ENCODE measurements at places on chromosomes 1 and 21.

DNA sequence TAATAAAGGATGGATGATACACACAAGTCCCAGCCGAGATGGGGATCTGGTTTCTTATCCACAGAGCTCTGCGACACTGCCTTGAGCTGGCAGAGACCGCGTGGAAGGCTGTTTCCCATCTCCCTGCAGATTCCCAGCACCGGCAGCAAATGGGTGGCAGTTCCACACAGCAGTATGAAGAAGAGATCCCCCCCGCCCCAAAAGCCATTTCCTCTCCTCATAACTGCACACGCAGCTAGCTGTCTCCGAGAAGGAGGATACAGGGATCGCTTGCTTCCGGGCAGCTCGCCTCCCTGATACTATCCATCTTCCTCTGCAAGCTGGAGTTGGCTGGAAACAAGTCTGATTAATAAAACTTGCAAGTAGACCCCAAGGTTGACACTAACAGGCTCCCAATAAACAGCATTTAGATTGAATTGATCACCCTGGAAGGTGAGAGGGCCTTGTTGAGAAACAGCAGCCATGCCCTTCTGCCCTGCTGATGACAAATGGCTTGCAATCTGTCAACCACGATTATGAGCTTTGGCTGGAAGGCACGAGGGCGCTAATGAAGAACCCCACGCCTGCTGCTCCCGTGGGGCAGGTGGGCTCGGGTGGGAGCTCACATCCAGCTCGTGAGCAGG, 642.3 kb downstream of the AJAP1 start:
- DNase-seq = no peak

GRCh38 chr1:193402037-193402436, 215.6 kb upstream of the B3GALT2 start:
- no peak for DNase-seq

GRCh38 chr1:27099135-27099586, 55.8 kb downstream of the SLC9A1 start:
- DNase-seq = no peak

GRCh38 chr1:225544263-225544662, 108.7 kb downstream of the ENAH start:
- no peak for DNase-seq

DNA sequence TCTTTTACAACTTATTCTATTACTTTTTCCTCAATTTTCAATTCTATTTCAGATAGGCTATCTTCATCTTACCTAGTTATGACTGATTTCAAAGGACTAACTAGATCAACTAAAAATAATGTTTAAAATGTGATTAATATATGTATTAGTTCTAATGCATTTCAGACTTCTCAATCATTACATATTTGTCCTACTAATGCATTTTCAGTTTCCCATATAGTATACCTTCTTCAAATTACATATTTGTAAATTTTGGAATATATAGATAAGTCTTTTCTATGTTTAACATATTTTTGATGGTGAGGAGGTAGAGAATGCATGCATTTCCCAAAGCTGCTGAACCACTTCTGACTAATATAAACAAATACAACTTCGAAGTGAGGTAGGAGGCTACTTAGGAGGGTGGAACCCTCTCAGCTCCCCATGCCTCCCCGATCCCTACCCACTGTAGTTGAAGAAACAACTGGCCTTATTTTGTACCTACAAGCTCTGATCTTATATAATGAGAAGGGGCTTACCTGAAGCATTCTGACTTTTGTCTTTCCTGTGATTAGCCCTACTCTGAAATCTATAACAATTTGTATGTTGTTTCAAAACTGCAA, 1.7 kb downstream of the TRMT1L start:
- no peak for DNase-seq

GRCh38 chr1:6498576-6499111, 7.2 kb upstream of the PLEKHG5 start:
- DNase-seq = no peak

GRCh38 chr1:31734582-31735107, 29.5 kb downstream of the ADGRB2 start:
- DNase-seq = no peak

DNA sequence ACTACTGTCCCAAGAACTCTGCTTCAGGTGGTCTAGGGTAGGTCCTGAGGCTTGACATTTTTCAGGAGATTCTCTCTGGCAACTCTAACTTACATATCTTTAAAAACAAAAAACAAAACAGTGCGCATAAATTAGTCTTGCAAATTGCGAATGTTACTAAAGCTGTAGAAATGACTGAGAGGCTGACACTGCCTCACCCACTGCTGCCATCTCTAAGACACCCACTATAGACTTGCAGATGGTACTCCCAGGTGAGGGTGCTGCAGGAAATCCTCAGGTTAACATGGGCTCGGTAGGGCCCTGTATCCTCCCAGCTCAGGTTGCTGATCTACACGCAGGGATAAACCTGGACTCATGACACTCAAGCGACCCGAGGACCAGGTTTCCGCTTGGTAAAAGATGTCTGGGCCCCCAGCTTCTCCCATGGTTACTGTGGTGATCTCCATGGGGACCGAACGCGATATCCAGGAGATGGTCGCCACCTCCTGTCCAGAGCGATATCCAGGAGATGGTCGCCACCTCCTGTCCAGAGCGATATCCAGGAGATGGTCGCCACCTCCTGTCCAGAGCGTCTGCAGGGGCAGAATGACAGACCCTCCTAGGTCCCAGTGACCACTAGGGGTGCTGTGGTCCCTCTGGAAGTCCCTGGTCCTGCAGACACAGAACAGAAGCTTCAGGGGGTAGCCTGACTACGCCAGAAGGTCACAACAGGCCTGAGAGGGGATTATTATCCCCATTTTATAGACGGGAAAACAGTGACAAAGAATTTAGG, 16.2 kb upstream of the LY9 start:
- no peak for DNase-seq

DNA sequence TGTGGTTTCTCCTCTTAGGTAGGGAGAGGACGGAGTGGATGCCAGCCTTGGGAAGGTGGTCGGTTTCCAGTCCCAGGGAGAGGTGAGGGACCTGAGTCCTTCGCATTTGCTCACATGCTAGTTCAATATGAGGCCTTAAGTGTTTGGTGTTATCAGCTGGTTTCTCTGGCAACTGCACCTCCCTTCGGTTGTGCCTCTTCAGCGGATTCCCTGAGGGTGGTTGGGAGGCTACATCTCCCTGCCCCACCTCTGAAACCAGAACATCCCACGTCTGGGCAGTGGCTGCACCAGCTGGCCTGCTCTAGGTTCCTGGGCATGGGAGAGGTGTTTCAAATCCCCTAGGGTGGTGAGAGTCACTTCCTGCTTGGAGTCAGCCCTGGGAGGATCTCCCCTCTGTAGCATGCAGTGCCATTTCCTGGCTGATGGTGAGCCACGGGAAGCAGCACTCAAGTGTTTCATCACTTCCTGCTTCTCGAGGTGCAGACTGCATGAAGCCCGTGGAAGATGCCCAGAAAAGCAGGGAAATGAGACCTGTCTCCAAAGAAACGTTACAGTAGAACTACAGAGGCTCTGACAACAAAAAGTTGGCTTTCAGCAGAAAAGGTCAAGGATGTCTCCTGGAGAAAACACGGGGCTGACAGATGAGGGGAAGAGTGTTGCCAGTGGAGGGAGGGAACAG, 4.5 kb downstream of the TMEM125 start:
- no peak for DNase-seq

DNA sequence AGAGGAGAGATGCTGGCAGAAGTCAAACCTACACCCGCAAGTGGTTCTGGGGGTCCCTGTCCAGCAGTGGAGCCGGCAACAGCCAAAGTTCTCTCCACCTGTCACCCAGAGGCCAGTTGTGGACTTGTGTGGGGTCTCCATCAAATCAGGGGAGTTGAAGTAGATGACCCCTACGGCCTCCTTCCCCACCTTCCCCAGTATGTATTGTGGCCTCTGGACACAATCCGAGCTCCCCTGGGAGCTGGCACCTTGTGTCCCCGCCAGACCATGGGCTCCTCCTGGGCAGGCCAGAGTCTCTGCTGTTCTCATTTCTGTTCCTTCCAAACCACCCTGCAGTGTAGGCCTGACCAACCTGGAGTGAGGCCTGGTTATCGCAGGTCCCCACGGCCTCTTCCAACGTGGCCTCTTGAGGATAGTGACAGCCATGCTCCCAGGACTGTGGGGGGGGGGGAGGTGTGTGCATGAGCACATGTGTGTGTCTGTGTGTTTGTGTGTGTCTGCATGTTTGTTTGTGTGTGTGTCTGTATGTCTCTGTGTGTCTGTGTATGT, 246.4 kb downstream of the MATN1 start:
- no peak for DNase-seq

DNA sequence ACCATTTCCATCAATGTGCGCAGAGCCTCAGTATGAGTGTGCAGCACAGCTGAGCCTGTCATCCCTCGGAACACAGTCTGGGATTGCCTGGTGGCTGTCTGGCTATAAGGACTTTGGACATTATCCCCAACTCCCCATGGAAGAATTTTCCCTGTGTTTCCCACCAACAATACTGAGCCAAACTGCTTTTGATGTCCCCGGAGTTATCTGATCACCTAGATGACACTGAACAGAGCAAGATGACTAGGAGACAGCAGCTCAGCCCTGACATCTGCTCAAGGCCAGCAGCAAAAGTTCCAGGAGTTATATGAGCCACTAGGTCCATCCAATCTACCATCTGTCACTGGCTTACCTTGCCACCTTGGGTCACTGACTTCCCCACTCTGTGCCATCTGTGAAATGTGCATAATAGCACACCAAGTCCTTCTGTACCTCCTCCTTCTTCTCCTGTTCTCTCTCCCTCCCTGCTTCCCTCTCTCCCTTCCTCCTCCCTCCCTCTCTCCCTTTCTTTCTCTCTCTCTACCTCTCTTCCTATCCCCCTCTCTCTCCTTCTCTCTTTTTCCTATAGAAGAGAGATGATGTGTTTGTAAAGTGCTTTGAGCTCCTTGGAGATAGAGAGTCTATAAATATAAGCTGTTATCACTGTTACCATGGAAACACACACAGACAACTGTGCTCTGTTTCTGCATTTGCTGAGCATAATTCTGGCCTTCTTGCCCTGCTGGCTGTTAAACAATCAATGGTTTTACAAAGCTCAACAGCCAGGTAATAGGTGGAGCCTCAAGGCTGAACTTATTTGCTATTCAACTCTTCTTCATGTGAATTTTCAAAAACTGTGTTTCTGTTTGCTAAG, 19.7 kb upstream of the ATP1B1 start:
- no peak for DNase-seq

Data from stimulated activated CD8-positive, alpha-beta memory T cell treated with anti-CD3 and anti-CD28 coated beads, Interleukin-4, amount 100 ng/mL, for 4 hours (primary cell).